ENCODE measurements at places on chromosomes 5 and 9.

- DNase-seq, result no peak
Observed at GRCh38 chr9:121778252-121779225, 127.1 kb downstream of the DAB2IP start.

- DNase-seq, result no peak
Observed at GRCh38 chr9:102483651-102484050, 511.5 kb upstream of the CYLC2 start.

- peak; percentile 30 for DNase-seq
Observed at GRCh38 chr9:129235931-129236331, 57.9 kb upstream of the IER5L start.

GRCh38 chr9:131807144-131807983 lies 67.5 kb upstream of the RAPGEF1 start:
- no peak for DNase-seq

DNA sequence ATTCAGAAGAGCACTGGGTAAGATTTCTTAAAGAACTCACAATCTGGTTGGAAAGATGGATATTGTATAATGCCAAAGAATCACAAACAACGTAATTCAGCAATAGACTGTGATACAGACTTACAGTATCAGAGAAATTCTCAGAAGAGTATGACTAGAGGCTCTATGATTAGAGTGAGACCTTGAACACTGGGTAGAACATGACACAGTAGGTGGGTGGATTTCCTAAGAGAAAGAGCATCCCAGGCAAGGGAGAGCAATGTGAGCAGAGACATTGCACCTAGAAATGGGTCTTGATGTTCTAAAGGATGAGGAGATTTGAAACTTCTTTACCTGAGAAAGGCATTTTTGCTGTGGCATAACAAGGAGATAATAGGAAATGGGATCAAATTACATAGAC lies 27.3 kb upstream of the CAST start:
- DNase-seq, result no peak

DNA sequence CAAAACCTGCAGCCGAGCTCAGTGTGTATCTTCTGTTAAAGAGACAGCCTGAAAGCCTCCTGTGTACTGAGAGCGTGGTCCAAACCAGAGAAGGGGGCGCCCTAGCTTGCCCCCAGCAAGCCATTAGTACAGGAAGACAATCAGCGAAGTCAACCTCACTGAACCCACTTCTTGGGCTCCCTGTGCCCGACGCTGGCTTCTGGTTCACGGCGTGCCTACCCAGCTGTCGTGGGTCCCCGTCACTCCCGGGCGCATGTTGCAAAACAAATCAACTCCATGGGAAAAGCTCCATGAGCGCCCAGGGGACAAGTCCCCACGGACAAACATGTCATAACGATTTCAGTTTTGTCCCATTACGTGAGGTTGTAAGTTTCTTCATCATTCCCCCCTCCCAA lies 326.9 kb downstream of the SH3GL2 start:
- no peak for DNase-seq

DNA sequence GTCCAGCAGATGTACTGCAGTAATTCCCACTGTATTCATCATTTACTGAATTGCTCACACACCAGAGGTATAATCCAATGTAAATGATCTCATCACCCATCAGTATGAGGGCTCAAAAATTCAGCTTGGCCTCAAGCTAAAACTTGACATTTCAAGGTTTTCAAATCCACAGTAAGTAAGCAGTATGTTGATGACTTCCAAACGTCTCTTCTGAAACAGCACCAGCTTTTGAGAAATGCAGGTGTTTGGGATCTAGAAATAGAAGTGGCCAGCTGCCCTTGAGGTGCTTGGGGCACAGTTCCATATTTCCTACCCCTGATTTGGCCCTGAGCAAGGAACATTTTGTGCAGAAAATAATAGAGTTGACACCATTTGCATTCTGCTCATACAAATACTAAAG lies 388.0 kb upstream of the TUSC1 start:
- DNase-seq, result no peak

DNA sequence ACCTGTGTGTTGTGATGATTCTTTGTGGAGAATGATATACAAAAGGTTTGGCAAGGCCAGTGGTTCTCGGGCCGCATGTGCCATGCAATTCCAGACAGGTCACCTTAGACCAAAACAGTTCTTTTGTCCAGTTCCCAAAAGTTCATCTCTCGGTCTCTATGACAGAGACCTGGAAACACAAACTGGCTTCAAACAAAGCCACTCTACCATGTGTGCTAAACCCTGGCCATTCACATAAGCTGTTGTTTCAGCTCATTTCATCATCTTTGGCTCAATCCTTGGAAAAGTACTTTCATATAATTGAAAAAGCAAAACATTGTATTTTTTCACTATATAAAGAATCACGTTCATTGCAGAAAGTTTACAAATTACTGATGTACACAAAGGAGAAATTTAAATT lies 210.5 kb upstream of the SEMA6A start:
- no peak for DNase-seq

DNA sequence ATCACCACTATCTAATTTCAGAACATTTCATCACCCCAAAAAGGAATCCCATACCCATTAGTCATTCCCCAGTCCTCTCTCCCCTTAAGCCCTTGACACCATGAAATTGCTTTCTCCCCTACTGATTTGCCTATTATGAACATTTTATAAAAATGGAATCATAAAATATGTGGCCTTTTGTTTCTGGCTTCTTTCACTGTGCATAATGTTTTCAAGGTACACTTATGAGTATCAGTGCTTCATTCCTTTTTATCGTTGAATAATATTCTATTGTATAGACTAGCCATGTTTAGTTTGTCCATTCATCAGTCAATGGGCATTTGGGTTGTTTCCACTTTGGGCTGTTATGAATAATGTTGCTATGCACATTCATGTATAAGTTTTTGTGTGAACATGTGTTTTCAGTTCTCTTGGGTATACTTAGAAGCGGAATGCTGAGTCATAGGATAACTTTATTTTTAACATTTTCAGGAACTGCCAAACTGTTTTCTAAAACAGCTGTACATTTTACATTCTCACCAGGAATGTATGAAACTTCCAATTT lies 40.4 kb upstream of the FGF1 start:
- DNase-seq, result no peak

DNA sequence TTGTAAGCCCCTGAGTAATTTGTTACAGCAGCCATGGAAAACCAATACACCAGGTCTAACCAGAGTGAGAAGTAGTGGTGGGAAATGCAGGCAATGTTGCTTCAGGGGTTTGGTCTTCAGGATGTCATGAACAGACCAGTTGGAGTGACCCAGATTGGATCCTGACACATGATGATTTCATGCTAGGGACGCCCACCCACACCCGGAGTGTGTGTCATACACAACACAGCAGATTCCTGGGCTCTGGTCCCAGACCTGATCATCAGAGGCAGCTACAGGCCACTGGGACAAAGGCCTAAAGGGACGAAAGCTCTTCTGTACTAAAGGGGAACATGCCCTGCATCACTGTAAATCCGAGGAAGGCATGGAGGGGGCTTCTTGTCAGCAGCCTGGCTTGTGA lies 194.2 kb downstream of the NSG2 start:
- no peak for DNase-seq

- DNase-seq, result no peak
Observed at GRCh38 chr9:112061152-112061740, 113.9 kb downstream of the SUSD1 start.

DNA sequence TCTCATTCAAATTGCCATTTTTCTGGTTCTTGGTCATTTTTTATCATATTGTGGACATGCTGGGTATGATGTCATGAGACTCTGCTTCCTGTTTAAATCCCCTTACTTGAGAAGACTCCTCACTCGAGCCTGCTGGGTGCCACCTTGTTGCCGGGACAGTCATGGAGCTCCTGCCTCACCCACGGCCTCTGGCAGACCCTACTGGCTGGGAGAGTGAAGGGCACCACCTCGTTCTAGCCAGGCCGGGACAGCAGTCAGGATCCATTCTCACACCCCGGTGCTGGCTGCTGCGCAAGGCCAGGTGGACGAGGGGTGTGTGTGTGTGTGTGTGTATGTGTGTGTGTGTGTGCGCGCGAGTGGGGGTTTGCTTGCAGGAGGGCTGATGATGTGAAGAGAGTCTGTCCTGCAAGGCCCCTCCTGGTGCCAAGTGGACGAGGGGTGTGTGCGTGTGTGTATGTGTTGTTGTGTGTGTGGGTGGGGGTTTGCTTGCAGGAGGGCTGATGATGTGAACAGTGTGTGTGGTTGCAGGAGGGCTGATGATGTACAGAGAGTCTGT lies 4.4 kb downstream of the CEP72 start:
- no peak for DNase-seq

DNA sequence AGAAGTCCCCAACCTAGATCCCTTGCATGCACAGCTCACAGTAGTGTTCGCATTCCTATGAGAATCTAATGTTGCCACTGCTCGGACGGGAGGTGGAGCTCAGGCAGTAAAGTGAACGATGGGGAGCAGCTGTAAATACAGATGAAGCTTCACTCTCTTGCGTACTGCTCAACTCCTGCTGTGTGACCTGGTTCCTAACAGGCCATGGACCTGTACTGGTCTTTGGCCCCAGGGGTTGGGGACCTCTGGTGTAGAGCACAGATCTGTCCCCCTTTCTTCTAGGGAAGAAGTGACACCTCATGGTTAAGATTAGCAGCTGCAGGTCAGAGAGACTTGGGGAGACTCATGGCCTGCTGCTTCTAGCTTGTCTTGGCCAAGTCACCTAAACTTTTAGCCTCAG lies 7.1 kb downstream of the ARHGEF28 start:
- DNase-seq, result no peak

- no peak for DNase-seq
Observed at GRCh38 chr5:21847300-21847699, 1005.8 kb downstream of the CDH12 start.
